ENCODE measurements at places on chromosomes 1 and 21.

GRCh38 chr1:107793896-107794453 is 171.0 kb downstream of the VAV3 start:
- no peak for DNase-seq

DNA sequence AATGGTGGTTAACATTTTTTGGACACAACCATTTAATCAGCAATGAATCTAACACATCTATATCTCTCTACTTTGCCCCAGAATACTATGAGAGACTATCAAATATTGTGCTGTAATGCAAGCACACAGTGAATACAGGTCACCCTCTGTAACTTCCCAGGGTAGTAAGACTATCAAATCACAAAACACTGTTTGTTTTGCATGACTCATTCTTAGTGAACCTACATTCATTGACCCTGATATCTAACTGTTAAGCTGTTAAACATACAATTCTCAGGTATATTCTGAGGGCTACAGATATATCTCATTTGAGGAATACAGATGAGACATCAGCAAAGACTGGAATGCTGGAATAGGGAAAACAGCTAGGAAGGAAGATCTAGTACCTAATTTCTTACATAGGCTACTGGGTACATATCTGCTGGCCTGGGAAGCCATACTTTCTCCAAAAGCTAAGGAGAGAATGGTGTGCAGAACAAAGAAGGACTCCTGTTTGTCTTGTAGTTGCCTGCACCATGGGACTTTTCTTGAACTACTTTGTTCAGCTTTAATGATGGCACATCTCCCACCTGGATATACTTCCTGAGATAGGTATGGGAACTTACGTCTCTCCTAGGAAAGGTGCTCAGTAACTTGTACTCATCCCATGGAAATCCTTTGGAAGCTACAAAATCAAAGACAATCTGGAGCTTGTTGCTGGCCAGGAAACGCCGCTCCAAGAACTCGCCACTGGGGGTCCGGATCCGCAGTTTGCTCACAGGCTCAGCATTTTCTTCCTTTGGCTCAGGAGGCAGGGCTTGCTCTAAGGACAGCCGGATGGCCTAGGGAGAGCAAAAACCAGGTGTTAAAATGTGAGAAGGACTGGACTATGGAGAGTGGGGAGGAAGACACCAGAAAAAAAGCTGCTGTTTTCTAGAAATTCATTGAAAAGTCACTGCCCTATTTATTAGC is 51.9 kb upstream of the DMRTA2 start:
- DNase-seq, result no peak

DNA sequence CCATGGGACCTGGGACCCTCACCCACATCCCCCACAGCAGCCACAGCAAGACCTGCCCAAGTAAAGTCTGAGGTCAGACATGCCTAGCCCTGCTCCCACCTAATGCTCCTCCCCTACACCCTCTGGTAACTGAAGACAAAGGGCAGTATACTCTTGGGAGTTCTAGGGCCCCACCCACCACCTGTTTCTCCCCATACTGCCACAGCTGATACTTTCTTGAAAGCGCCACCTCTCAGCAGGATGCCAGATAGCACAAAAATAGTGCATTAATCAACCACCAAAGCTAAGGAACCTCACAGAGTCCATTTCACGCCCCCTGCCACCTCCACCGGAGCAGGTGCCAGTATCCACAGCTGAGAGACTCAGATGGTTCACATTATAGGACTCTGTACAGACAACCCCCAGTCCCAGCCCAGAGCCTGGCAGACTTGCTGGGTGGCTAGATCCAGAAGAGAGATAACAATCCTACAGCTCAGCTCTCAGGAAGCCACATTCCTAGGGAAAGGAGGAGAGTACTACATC is 238.1 kb downstream of the LRRC40 start:
- DNase-seq, result no peak

DNA sequence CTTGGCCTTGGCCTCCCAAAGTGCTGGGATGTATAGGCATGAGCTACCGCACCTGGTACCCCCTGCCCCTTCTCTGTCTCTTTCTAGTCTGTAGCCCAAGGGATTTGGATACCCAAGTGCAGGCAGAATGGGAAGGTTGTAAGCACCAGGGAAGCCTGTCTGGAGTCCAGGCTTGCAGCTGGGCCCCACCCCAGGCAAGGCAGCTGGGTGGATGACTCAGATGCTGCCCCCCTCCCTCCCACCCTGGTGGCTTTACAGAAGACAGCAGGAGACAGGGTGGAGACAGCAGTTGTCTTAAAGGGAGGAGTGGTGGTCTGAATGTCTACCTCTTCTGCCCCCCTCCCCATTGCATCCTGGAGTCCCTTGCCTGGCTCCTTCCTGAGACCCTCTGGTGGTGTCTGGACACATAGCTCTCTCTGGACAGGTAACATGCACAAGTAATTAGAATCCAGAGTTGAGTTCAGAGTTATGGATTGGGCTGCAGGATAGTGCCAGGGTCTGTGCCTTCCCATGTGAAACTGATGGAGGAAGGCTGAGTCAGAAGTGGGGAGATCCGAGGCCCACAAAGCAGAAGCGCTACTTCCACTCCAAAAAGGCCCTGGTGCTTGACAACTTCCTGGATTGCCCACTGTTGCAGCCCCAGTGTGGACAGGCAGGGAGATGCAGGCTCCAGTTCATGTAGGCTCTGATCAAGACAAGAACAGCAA is 5.1 kb downstream of the LMNA start:
- DNase-seq, result peak; percentile 70

GRCh38 chr1:98793136-98793535 is 131.6 kb downstream of the SNX7 start:
- no peak for DNase-seq

- no peak for DNase-seq
Measured at GRCh38 chr1:87135329-87135712, 193.4 kb upstream of the LMO4 start.

GRCh38 chr1:32179443-32180185 is at the start of gene TXLNA:
Gene TXLNA, plus strand, starts transcription at chr1:32179675. Its CDS starts 671 bp downstream, at chr1:32180346.
- peak; percentile 85 for DNase-seq

- DNase-seq, result no peak
Measured at GRCh38 chr1:214850432-214851050, 232.0 kb upstream of the KCNK2 start.

GRCh38 chr1:238399558-238399957 is 508.8 kb upstream of the ZP4 start:
- DNase-seq, result no peak

- DNase-seq, result no peak
Measured at GRCh38 chr1:178544531-178544930, 31.6 kb downstream of the TEX35 start.

GRCh38 chr1:198258491-198258890 is 101.7 kb downstream of the NEK7 start:
- DNase-seq, result no peak

- DNase-seq, result no peak
Measured at GRCh38 chr1:159860456-159860855, 2.0 kb downstream of the VSIG8 start.

DNA sequence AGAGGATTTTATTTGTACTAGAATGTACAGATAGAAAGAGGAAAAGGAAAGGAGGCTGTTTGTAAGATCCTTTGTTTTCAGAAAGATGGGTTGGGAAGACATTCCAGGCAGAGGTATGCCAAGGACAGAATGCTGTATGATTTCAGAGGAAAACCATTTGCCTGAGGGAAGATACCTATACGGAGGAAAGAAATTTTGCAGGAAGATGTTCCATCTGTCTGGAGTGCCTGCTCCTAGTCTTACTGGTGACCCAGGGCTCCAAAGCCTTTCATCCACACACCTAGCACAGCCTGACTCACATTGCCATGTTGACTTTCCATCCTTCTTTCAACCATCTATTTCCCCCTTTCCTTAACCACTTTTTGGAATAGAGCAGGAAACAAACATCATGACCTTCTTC is 18.2 kb downstream of the SAMD13 start:
- DNase-seq, result no peak

DNA sequence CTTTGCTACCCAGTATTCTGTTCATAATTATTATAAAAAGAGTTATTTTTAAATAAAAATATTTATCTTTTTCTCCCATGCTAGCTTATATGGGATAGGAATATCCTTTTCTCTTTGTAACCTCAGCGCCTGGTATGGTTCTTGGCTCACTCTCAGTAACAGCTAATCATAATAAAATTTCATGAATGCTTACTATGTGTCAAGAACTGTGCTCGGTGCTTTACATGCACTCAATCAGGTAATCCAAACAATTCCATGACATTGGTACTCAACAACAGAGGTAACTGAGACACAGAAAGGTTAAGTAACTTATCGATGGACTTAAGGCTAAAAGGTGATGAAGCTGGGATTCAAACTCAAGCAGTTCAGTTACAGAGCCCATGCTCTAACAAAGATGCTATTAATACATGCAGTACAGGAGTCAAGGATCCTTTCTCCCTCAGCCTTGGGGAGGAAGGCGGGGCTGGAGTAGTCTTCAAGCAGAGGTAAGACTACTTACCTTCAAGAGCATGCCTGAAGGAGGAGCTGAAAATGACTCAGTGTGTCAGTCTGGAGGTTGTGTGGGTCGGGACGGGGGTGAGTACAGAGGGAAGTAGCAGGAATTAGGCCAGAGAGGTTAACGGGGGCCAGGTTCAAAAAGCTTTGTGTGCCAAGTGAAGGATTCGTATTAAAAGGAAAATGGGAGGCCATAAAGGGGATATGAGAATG is 73.4 kb downstream of the PLPPR5 start:
- no peak for DNase-seq

DNA sequence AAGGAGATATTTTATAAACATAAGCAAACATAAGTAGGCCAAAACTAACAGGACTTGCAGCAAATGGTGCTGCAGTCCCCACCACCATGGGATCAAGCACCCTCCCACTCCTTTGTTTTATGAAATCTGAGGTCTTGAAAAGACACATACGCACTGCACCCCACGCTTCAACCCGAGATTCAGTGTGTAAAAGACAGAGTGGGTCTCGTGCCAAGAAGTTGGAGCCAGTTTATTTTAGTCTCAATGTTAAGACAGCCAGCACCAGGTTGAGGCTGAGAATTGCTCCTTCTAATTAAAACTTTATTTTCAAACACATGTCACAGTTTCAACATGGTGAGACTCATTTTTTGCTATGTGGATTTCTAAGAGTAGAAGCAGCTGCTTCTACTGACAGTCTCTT is 139.1 kb upstream of the TIAM1 start:
- DNase-seq, result no peak

DNA sequence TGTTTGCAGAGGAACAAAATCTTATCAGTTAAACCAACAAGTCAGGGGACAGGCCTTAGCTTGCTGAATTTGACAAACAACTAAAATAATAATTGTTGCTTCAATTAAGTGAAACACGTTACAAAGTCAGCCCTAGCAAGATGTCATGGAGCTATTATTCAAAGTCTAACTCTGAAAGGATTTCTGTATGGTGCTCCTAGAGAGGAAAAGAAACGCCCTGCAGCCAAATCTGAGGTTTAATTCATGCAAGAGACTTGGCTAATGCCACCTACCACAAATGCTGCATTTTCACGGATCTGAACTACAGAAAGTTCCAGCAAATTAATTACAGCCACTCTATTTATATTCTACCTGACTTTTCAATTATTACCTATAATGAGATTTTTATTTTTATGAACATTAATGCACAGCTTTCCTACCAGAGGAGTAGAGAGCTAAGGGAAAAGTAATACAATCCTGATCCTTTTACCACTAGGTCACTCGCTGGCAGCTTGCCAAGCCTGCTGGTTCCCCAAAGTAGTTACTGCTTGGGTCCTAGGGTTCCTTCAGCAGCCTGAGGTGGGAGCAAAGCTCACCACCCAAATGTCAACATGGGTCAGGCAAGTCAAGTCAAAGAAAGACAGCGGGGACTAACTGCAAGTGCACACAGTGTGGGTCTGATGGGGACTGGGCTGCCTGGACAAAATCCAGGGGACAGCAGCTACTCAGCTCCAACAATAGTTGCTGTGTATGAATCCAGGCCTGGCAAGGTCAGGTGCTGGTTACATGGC is 8.5 kb downstream of the COLGALT2 start:
- no peak for DNase-seq

GRCh38 chr1:158951956-158952355 is 20.6 kb downstream of the PYHIN1 start:
- DNase-seq, result no peak

DNA sequence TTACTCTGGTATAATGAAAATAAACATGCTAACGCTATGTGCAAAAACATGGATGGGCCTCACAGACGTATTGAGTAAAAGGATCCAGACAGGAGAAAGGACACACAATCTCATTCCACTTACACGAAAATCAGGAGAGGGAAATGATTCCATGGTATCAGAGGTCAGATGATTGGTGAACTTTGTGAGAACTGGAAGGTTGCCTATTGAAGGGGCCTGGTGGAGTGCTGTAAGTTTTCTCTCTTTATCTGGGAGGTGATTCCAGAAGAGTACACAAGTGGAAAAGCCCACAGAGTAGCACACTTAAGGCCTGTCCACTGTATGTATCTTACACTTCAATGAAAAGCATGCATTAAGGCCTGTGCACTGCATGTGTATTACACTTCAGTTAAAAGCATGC is 9.6 kb downstream of the GSTM2 start:
- no peak for DNase-seq

- no peak for DNase-seq
Measured at GRCh38 chr1:15304708-15305467, 57.9 kb downstream of the FHAD1 start.

- DNase-seq, result peak; percentile 41
Measured at GRCh38 chr21:38669186-38669585, 136.5 kb upstream of the ETS2 start.

- DNase-seq, result no peak
Measured at GRCh38 chr1:2258122-2258681, 30.1 kb downstream of the SKI start.

GRCh38 chr1:197470330-197470729 is 202.3 kb downstream of the CRB1 start:
- no peak for DNase-seq

- DNase-seq, result no peak
Measured at GRCh38 chr1:1004780-1005697, 5.1 kb upstream of the HES4 start.

DNA sequence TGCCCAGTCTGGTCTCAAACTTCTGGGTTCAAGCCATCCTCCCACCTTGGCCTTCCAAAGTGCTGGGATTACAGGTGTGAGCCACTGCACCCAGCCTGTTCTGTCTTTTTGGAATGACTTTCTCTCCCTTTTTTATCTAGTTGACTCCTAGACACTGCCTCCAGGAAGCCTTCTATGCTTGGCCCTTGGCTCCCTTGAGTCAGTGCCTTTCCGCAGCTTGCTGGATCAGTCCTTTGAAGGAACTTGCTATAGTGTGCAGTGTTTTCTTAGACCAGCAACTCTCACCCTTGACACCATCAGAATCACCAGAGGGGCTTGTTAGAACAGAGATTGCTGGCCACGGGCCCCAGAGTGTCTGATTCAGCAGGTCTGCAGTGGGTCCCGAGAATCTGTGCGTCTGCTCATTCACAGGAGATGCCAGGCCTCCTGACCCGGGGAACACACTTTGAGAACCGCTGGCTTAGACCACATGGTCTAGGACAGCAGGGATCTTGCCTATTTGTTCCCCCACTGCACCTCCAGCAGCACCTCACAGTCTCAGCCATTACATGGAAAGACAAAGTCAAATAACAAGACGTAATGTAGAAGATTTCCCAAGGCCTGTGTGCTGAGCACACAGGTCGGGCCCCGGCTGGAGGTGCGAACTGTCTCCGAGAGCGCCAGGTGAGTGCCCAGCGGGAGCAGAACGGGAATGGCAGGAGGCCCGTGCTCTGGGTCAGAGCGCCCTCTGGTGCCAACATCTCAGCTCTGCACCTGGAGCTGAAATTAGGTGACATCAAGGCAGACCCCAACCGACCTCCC is 27.4 kb upstream of the CTPS1 start:
- DNase-seq, result peak; percentile 63

Measured in kidney capillary endothelial cell (primary cell).